ENCODE measurements at places on chromosomes 1 and 21. TPM values are rescaled to one million over a fixed set of nuclear protein-coding genes. Genes with fewer than 3 reads are reported as not detected.
A peak's percentile ranks its signal among the peaks of the same experiment; 100 is the strongest.

The SPATA45 gene
- total RNA-seq: not detected

DNA sequence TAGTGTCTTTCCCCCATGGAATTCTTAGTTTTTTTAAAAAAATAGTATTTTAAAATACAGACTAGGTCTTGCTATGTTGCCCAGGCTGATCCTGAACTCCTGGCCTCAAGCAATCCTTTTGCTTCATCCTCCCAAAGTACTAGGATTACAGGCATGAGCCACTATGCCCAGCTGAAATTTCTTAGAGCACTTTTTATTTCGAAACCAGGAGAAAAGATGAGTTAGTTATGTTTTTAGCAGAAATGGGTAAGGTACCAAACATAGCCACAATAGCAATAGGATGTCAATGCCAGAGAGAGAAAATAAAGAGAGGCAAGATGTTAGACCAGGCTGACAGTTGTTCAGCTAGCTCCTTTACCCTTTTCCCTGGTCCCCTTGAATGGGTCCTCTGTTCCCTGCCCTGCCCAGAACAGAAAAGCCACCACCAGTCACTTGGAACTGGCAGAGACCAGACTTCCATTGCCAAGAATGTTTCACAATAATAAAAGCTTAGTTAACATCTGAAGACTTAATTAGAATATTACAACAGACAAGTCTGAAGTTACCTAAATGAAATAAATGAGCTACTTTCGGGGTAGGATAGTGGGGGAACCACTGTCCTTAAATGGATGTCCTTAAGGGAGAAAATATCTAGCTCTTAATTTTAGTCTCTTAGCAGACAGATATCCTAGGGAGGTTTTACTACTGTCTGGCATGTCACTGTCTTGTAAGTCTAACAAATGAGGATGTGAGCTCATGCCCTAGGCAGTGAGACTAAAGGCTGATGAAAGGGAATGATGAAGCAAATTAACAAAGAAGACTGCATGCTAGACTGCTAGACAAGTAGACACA is 54.3 kb downstream of the ABL2 start:
- H3K4me1 ChIP-seq: no peaks in the 10 kb centered on the region
- H3K27ac ChIP-seq: peak overlapping the region; percentile 13
- H3K4me3 ChIP-seq: no peak overlapping the region
- no peak for DNase-seq

DNA sequence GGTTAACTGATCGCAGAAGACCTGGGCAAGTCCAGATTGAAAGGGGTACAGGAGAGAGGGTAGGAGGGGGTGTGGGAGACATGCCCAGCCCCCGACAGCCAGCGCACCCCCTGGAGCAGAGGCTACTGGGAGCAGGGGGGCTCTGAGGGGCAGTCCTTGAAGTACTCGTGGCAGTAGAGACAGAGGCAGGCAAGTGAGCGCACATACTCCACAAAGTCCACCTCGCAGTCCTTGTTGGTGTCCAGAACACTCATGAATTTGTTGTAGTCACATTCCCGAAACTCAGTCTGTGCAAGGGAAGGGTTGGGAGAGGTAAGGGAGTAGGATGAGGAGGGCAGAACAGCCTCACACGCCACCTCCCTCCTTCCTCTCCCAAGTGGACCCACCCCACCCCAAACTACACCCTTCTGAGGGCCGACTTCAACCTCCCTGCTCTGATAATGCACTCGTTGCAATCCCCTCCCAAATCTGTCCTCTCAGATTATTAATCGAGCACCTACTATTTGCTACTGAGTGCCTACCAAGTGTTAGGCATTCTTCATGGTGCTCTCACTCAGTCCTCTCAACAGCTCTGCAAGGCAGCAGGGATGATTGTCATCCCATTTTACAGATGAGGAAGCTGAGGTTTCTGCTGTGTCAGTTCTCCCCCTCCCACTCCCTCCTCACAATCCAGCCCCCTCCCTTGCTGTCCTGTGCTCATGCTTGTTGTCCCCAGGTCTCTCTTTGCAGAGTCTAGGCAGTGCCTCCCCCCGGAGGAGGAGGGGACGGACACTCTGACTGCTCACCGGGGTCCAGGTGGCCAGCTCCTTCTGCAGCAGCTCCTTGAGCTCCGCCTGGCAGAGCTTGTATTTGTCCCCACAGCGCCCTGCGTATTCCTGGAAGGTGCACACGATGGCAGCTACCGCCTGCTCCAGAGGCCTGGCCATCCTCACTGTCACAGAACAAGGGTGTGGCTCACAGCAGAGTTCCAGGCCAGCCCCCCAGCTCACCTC is 1.2 kb downstream of the S100A3 start:
- DNase-seq: no peak
- no peak overlapping the region for H3K27ac ChIP-seq
- H3K4me3 ChIP-seq: no peak overlapping the region
- peaks cover 63% of the 10 kb centered on the region for H3K4me1 ChIP-seq

GRCh38 chr1:170131450-170131849 is 14.3 kb upstream of the NTMT2 start:
- no peak overlapping the region for H3K4me3 ChIP-seq
- DNase-seq: no peak
- no peaks in the 10 kb centered on the region for H3K36me3 ChIP-seq
- no peak overlapping the region for H3K27ac ChIP-seq

- H3K36me3 ChIP-seq: peaks cover 8% of the 10 kb centered on the region
- DNase-seq: no peak
- no peaks in the 10 kb centered on the region for H3K27me3 ChIP-seq
- no peak overlapping the region for H3K4me3 ChIP-seq
- no peak overlapping the region for H3K27ac ChIP-seq
- H3K4me1 ChIP-seq: no peaks in the 10 kb centered on the region
These were observed 16.2 kb downstream of the BTF3L4 start for GRCh38 chr1:52072291-52072690.

DNA sequence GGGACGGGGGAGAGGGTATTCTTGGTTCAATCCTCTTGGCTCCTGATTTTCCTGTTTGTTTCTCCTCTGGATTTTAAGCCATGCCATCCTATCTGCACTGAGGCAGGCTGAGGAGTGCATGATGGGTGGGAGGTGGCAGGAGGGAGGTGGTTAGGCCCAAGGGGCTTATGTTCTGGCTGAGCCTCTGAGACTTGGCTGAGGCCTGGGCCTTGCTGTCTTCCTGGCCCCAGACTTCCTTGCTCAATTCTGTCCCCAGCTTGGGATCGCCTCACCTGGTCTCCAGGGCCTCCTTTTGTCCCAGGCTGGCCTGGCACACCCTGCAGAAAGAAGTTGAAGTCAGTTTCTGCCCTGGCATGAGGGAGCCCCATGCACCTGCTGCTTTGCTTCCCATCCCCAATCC is 11.2 kb downstream of the COL9A2 start:
- H3K36me3 ChIP-seq: no peaks in the 10 kb centered on the region
- H3K27ac ChIP-seq: no peak overlapping the region
- H3K4me1 ChIP-seq: no peaks in the 10 kb centered on the region
- no peak overlapping the region for H3K4me3 ChIP-seq

The NMNAT2 gene
- 1.1 TPM for total RNA-seq

DNA sequence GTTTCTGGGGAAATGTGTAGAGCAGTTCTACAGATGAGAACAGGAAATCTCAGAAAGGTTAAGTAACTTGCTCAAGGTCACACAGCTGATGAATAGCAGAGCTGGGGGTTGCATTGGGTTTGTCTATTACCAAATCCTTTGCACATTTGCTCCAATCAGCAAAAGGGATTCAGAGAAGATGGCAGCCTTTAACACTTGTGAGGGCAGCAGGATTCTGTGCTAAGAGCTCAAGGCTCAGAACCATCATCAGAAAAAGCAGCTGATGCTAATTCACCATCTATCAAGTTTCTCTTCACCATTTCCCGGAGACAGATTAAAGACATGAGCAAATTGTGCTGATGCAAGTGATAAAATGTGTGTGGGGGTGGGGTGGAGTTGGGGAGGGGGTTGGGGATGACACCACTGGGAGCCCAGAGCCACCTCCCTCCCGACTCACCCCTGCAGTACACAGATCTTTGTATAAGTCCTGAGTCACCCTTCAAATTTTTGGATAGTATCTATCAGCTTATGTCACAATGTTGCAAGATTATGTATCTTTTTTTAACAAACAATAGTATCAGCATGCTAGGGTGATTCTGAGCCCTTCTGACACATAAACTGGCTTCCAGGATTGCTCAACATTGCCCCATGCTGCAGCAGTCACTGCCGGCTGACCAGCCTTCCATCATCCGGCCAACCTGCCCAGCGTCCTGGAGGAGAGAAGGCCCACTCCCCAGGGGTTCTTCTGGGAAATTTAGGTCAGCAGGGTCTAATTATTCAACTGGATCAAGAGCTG is 2.8 kb upstream of the SPSB1 start:
- DNase-seq: peak; percentile 68
- H3K27ac ChIP-seq: peak overlapping the region; percentile 61

The HP1BP3 gene
- total RNA-seq: 316 TPM

GRCh38 chr1:231188072-231188471 is 26.2 kb downstream of the TRIM67 start:
- H3K4me3 ChIP-seq: no peak overlapping the region
- no peaks in the 10 kb centered on the region for H3K27me3 ChIP-seq
- H3K4me1 ChIP-seq: peaks cover 3% of the 10 kb centered on the region
- no peaks in the 10 kb centered on the region for H3K36me3 ChIP-seq

The RAP1GAP gene
- total RNA-seq: 14.6 TPM

The COL11A1 gene
- 7.5 TPM for total RNA-seq

The PRDM16 gene
- 21.3 TPM for total RNA-seq

DNA sequence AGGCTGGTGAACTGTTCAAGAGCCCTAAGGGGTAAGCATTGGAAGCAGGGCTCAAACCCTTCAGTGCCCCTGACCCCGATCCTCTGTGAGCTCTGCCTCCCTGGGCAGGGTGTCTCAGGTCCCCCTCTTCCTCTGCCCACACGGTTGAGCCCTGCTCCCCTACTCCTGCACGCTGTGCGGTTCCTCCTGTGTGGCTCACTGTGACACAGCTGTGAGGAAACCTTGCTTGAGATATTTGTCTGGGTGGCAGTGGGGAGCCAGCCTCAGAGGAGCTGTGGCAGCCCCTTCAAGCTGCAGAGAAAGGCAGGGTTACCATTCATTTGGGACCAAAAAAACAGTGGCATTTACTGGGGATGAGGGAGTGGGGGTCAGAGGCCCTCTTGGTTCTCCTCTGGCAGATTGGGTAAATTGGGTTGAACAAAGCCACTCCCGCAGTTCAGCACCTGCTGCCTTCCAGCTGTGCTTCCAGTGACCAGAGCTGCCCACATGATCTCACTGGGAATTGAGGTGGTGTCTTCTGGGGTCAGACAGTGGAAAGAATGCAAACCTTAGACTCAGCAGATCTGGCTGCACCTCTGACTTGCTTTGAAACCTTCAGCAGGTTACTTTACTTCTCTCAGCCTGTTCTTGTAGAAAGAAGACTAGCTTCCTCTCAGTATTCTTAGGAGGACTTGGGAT is 60.6 kb upstream of the CD1D start:
- H3K4me3 ChIP-seq: no peak overlapping the region
- no peak for DNase-seq
- H3K4me1 ChIP-seq: no peaks in the 10 kb centered on the region
- no peak overlapping the region for H3K27ac ChIP-seq
- no peaks in the 10 kb centered on the region for H3K36me3 ChIP-seq
- no peaks in the 10 kb centered on the region for H3K27me3 ChIP-seq

DNA sequence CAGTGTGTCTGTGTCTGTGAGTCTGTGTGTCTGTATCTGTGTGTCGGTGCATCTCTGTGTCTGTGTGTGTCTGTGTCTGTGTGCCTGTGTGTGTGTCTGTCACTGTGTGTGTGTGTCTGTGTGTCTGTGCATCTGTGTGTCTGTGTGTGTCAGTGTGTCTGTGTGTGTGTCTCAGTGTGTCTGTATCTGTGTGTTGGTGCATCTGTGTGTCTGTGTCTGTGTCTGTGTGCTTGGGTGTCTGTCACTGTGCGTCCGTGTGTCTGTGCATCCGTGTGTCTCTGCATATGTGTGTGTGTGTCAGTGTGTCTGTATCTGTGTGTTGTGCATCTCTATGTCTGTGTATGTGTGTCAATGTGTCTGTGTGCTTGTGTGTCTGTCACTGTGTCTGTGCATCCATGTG is 44.7 kb upstream of the POFUT2 start:
- no peak overlapping the region for H3K4me3 ChIP-seq
- DNase-seq: no peak
- H3K27me3 ChIP-seq: no peaks in the 10 kb centered on the region
- no peaks in the 10 kb centered on the region for H3K36me3 ChIP-seq
- H3K4me1 ChIP-seq: peaks cover 47% of the 10 kb centered on the region

- no peak overlapping the region for H3K4me3 ChIP-seq
- H3K36me3 ChIP-seq: no peaks in the 10 kb centered on the region
- no peaks in the 10 kb centered on the region for H3K27me3 ChIP-seq
- H3K4me1 ChIP-seq: peaks cover 29% of the 10 kb centered on the region
- no peak for DNase-seq
These were observed 13.2 kb upstream of the COL6A2 start for GRCh38 chr21:46084709-46085108.

- H3K4me1 ChIP-seq: no peaks in the 10 kb centered on the region
- H3K4me3 ChIP-seq: no peak overlapping the region
- DNase-seq: no peak
- no peaks in the 10 kb centered on the region for H3K27me3 ChIP-seq
- H3K36me3 ChIP-seq: no peaks in the 10 kb centered on the region
- no peak overlapping the region for H3K27ac ChIP-seq
These were observed 183.2 kb upstream of the VAMP3 start for GRCh38 chr1:7587773-7588456.

DNA sequence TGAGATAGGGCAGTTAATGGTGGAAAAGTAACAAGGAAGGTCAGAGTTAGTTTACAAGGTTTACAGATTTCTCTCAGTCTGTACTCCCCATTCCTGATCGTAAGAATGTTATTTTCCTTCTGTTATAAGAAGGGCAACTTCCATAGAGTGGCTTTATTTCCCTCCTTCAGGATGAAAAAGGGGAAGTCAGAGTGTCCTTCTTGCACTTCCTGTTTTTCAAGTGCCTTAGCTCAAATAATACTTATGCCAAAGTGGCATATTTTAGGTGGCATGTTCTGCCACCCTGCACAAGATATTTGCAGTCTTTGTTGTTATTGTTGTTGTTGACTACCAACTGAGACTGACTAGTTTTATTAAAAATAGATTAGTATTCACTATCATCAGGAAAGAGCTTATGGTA is 730.7 kb upstream of the ADGRL4 start:
- no peak overlapping the region for H3K27ac ChIP-seq
- H3K4me3 ChIP-seq: no peak overlapping the region
- DNase-seq: no peak
- H3K27me3 ChIP-seq: no peaks in the 10 kb centered on the region
- H3K4me1 ChIP-seq: no peaks in the 10 kb centered on the region

DNA sequence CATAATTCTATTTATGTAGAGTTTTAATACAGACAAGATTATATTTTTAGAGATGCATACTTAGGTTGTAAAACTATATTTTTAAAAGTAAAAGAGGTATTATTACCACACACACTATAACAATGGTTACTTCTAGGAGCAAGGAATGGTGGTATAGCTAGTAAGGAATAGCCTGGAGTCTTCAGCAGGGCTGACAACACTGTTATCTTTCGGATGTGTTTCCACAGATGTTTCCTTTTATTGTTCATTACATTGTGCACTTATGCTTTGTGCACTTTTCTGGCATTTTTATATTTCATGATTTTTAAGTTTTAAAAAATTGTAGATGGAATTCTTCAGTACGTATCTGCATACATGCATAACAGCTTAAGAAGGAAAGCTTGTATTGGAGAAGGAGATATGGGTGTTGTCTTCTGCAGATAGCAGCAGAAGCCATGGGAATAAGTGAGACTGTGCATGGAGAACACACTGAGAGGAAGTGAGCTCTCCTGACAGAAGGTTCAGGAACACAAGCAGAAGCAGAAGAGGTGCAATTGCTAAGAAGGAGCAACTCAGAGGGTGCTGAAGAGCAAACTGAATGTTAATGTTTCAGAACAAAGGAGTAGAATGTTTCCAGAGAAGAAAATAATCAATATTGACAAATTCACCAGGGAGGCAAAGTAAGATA is 91.8 kb downstream of the UCHL5 start:
- H3K27ac ChIP-seq: no peak overlapping the region
- H3K4me1 ChIP-seq: no peaks in the 10 kb centered on the region
- no peak overlapping the region for H3K4me3 ChIP-seq
- DNase-seq: no peak
- H3K27me3 ChIP-seq: no peaks in the 10 kb centered on the region
- no peaks in the 10 kb centered on the region for H3K36me3 ChIP-seq

Measured in lung (tissue), 17 donors.